Dermis microvascular lymphatic vessel endothelial cell (primary cell): ENCODE measurements at places on chromosomes 13 and 19.
A peak's percentile ranks its signal among the peaks of the same experiment; 100 is the strongest.

GRCh38 chr13:90763476-90764150 lies 583.9 kb upstream of the MIR17HG start:
- no peak for DNase-seq

GRCh38 chr19:32928806-32929205 lies 43.0 kb downstream of the CEP89 start:
- no peak for DNase-seq

DNA sequence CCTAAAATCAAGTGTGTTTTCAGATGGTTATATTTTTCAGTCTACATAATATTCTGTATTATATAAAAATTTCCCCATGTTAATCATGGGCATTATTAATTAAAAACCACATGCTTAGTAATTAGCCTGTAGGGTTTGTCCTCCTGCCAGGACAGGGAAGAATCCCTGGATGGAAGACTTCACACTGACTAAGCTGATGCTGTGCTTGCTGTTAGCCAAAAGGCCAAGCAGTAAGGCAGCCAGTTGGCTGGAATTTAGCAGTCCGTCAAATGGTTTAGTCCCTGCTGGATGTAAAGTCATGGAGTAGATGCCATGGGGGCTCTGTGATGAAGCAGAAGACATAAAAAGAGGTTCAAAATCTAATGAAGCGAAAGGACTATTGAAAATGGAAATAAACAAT lies 168.0 kb upstream of the OBI1 start:
- DNase-seq: no peak

GRCh38 chr13:97654236-97654635 lies 220.3 kb downstream of the RAP2A start:
- DNase-seq: no peak

DNA sequence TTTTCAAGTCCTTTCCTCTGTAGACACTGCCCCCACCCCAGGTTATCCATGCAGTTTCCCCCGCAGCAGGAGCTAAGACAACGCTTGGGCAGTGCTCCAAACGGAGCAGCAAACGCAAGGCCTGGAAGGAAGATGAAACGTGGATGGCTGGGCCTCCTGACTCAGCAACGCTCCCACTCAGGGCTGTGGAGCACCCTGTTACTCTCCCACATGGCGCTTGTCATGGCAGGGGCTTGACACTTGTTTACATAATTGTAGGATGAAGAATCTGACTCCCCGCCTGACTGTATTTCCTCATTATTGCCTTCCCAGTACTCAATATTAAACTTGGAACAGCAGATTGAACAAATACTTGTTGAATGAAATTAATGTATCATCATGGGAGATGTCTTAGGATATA lies 799 bp upstream of the C1QTNF9B start:
- no peak for DNase-seq

GRCh38 chr19:18150776-18151624 lies 2.0 kb upstream of the PIK3R2 start:
- DNase-seq: no peak

DNA sequence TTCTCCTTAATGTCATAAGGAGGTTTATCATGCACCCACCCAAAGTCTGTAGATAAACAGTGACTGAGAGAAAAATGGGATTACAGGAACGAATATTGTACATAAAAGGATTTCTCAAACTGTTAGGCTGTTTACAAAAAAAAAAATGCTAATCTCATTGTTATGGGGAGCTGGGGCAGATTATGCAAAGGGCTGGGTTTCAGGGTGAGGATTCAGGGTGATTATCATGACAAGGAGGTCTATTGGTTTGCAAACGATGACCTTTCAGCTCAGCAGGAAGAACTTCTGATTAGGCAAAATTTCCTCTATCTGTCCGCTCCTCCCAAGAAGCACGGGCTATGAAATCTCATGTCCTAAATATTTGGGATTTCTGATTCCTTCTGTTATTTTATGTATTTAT lies 41.4 kb downstream of the NLRP12 start:
- DNase-seq: no peak

DNA sequence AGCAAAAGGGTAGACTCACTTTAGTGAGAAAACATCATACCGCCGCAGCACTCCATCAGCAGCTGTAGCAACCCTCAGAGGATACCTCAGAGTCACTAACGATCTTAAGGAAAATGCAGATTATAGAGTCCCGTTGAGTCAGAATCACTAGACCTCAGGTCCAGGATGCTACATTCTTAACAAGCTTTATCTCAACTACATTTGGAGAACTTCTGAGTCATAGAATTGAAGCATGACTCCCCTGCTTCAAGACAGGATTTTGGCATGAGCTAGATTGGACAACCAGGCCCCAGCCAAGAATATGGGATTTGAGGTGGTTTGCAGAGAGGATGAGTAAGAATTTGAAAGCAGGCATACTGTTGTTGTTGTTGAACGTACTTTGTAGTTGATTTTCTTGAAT lies 118.9 kb upstream of the UBL3 start:
- no peak for DNase-seq

DNA sequence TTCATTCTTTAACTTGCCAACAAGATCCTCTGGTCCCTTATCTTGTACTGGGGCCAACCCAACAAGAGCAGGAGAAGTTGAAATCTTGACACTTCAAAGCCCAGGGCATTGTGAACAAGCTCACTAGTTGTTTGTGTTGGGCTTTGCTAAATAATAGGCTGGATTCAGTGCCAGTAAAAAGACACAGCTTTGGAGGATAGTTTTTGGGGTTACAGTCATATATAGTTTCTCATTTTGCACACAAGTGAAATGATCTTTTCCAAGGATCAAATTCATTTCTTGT lies 30.3 kb upstream of the LRCH1 start:
- DNase-seq: peak; percentile 13
